ENCODE measurements at places on chromosomes 4 and X.
A peak's percentile ranks its signal among the peaks of the same experiment; 100 is the strongest.

DNA sequence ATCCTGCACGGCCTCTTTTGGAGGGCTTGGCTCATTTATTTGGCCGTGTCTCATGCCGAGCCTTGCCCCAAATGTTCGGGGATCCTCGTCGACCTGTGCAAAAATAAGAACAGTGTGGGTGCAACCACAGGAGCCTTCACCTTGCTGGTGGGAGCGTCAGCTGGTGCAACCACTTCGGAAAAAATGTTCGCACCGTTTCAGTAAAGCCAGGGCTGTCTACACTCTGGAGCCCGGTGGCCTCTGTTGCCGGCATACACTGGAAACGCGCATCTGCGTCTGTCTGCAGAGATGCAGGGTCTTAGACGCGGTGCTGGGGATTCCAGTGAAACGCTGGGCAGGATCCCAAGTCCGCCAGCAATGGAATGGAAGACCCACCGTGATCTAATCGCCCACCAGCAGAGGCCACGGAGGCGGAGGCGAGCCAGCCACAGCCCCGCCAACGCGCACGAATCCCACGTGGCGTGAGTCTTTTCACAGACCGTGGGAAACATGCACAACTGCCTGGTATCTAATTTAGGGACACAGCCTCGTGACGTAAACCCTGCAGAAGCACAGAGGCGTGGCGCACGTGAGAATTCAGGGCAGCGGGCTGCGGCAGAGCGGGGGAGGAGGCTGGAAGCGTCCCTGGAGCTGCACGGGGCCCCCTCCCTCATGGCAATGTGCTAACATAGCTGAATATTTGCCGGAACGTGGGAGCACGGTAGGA lies 13.8 kb upstream of the MXD4 start:
- no peak for DNase-seq

DNA sequence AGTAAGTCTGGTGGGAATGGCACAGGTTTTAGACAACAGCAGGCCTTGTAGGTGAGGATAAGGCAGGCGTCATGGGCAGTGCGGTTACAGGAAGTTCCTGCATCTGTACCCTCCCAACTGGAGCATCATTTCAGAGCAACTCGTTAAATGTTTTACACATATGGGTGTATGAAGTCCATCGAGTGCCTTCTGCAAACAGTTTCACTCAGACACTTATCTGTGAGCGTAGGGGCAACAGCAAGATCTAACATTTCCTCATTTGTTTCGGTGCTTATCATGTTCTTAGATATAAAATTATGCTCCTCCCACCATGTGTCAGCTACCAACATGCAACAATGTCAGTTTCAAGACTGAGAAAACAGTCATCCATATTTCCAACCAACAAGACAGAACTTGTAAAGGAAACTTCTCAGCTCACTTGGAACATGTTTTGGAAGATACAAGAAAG lies 69.9 kb downstream of the ELOVL6 start:
- no peak for DNase-seq

GRCh38 chr4:138452826-138453225 lies 210.7 kb upstream of the SLC7A11 start:
- DNase-seq, result no peak

DNA sequence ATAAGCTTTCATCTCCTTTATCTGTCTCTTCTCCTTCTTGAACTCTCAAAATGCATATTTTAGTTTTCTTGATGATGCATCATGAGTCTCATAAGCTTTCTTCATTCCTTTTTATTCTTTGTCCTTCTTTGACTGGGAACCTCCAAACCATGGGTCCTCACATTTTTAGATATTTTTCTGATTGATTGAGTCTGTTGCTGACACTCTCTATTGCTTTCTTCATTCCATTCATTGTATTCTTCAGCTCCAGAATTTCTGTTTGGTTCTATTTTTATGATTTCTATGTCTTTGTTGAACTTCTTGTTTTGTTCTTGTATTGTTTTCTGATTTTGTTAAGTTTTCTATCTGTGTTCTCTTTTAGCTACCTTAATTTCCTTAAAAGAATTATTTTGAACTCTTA lies 74.9 kb downstream of the ADAMTS3 start:
- no peak for DNase-seq

GRCh38 chr4:86542319-86543027 lies 51.6 kb upstream of the PTPN13 start:
- no peak for DNase-seq

- no peak for DNase-seq
These were observed 1.8 kb downstream of the FTHL17 start for GRCh38 chrX:31070057-31070468.

DNA sequence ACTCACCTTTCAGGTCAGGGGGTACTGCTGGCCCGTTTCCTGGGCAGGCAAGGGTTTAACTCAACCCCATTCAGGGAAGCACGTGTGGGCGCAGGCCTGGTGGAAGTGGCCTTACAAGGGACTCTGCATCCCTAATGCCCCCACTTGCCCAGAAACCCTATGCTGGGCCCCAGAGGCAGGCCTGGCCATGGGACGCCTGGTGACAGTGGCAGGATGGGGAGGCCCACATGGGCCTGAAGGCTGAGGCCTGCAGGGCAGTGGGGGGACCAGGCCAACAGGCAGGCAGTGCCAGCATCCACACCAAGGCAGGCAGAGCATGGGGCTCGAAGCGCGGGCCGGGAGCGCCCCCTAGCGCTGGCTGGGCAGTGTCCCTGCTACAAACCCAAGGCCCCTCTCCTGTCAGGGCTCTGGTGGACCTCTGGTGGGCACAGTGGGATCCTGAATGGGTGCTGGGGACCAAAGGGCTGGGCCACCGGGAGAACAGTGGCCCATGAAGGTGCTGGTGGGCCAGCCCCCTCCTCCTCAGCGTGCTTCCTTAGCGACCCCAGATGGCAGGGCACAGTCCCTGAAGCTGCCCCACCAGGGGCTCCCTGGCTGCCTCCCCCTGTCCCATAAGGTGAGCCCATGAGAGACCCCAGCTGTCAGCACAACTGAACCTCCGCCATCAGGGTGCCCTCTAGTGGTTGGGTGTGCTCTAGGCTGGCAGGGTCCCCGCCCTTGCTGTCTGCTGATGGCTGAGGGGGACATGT lies 16.8 kb downstream of the FGFR3 start:
- peak; percentile 39 for DNase-seq

DNA sequence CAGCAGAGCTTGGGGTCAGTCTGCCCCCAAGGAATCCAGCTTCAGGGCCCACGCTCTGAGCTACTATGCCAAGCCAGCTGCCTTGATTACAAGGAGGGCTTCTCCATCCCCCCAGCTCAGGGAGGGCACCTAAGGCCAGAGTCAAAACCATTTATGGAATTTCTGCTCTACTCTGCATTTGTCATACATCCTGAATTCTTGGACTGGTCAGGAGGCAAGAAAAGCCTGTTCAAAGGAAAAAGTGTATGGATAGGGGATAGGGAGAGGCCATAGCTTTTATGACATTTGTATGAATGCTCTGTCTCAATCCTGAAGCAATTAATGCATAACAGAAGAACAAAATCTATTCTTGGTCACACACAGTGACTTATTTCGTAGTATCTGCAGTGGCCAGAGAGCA lies 32.2 kb downstream of the EDNRA start:
- DNase-seq, result no peak

GRCh38 chr4:10240691-10241090 lies 124.1 kb upstream of the WDR1 start:
- no peak for DNase-seq

- DNase-seq, result peak; percentile 4
These were observed 35.3 kb upstream of the WAS start for GRCh38 chrX:48648336-48648751.

DNA sequence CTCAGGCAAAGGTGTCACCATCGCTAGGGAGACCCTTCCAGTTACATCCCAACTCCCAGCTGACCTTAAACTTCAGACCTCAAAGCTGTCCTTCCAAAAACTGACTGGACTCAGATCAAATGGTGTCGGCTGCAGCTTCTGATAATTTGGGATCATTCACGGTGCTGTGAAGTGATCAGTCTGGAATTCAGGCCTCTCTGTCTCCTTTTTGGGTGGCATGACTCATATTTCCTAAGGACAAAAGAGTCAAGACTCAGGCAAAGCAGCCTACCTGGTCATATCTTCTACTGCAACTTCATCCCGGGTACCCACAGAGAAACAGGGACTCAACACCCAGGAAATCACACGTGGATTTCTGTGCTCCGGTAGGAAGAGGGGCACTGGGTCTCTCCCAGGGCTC lies 87.6 kb downstream of the SORCS2 start:
- no peak for DNase-seq

- DNase-seq, result no peak
These were observed at the start of gene SRPX2 for GRCh38 chrX:100643956-100644860. Gene SRPX2, plus strand, starts transcription at chrX:100644199. Its CDS starts 2,124 bp downstream, at chrX:100646323.

DNA sequence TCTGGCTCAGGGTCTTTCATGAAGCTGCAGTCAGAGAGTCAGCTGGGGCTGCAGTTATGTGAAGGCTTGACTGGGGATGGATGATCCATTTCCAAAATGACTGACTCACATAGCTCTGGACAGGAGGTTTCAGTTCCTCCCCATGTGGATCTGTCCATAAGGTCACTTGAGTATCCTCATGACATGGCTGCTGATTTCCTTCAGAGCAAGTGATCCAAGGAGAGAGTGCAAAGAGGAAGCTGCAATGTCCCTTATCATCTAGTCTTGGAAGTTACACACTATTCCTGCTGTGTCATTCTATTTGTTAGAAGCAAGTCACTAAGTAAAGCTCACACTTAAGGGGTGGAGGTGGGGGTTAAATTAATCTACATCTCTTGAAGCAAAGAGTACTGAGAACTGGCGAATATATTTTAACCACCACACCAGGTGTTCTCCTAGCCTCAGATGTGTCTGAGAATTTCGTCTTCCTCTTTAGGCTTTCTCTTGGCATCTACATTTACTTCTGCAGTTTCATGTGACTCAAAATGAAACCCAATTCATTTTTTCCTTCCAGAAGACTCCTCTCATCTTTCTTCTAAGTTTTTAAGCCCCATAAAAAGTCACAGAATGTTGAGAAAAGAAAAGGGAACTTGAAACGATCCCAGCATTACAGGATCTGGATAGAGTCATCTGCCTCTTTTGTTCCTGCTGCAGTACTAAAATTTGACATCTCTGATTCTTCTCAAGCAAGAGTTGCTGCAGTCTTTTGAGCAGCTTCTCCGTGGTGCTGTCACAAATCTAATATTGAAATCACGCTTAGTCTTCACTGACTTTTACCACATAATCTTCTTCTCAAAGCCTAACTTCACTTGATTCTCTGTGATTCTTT lies 3.8 kb upstream of the GRPR start:
- no peak for DNase-seq

GRCh38 chrX:42778096-42778495 lies at the start of gene PPP1R2C:
Gene PPP1R2C, minus strand, starts transcription at chrX:42778163. Its CDS starts 84 bp downstream, at chrX:42778079.
- DNase-seq, result no peak

GRCh38 chr4:151356510-151356909 lies 31.1 kb upstream of the SH3D19 start:
- no peak for DNase-seq

GRCh38 chr4:176799653-176800052 lies 6.9 kb upstream of the VEGFC start:
- DNase-seq, result no peak

DNA sequence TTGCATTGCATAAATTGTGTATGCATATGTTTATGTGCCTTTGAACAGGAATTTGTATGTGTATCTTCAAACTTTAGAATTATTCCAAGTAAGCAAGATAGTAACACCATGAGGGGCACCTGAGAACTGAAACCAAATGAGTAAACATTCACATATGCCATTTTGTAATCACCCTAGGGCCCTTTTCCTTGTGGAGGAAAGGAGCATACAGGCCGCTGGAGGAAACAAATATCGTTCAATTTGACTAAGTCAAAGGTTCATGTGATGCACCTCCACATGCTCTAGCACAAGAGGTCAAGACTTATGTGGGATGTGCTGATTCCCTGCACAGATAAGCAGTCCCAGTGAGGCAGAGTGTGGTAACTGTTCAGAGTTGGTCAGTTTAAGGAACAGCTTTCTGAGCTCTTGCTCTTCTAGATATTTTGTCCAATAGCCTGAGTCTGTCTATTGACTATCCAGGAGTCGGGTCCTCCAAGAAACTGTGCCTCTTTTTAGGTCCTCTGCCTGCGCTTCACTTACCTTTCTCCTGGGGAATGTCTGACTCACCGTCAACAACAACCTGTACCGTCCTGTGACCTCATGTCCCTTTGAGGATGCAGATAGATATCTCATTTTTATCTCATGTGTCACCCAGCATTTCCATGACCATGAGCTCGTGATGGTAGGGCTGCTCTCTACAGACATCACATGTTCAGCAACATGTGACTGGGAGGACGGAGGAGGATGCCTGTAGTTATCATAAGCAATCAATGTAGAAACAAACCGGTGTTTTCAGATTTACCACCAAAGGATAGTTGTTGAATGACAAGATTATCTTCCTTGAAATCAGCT lies 196.9 kb downstream of the NWD2 start:
- no peak for DNase-seq

- DNase-seq, result no peak
These were observed 52.7 kb upstream of the ZCCHC13 start for GRCh38 chrX:74251006-74251930.

GRCh38 chr4:1164040-1164439 lies 8.3 kb downstream of the SPON2 start:
- DNase-seq, result no peak

- no peak for DNase-seq
These were observed 326.4 kb downstream of the EVC2 start for GRCh38 chr4:5381961-5382441.

DNA sequence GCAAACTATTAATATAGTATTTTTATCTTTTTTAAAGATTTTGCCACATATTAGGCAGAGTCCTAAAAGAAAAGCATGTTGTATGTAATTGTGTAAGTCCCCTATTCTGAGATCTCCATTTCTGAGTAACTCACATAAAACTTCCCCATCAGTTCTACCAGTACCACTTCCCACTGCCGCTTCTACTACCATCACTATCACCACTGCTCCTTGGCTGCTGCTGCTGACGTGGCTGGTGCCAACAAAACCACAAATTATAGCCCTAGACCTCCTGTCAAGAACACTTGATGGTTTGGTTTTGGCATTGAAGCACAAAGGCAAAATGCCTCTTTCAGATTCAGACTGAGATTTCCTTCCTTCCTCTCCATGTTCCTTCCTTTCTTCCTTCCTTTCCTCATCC lies 106.4 kb downstream of the MMRN1 start:
- DNase-seq, result no peak

GRCh38 chr4:168487282-168488035 lies 7.2 kb upstream of the DDX60L start:
- no peak for DNase-seq

DNA sequence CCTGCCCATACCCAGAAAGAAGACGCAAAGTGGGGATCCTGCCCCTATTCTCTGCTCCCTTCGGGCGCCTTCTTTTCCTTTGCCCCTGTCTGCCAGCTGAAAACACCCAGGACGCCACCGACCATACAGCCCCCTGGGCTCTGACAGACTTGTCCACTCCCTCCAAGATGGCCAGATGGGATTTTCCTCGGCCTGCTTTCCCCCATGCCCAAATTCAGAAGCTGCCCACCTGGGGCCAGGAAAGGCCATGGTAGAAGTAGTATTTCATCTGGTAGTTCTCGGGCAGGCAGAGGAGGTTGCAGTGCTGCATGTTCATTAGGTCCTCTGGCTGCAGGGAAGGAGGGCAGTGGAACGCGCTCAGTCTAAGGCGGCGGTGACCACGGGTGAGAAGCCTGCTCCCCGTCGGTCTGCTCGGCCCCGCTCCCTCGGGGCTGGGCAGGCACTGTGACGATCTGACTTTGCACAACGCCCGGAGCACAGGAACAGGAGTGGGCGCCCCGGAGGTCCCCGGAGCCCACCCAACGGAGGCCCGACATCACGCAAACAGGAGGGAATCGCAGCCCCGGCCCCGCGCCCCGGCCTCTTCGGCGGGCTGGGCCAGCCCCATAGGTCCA lies 582 bp downstream of the NAA10 start:
- DNase-seq, result no peak

All from activated effector memory CD4-positive, alpha-beta T cell treated with Interleukin-2 at 50 U/mL for 16 hours (primary cell).